ENCODE measurements at places on chromosomes 16 and 17.
A peak's percentile ranks its signal among the peaks of the same experiment; 100 is the strongest.

DNA sequence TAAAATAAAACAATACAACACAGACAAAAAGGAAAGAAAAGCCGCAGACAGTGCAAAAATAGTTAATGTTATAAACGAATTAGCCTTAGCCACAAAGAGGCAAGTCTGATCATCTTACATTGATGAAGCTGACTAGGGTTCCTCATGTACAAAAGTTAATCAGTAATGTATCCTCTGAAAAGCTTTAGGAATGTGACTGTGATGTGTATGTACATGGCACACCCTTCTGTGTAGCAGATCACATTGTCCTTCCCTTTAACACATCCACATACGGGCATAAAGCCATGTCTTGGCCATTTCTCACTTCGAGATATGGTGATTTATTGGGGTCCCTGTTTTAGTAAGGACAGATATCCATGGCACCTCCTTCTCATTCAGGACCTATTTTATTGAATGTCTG, 1327.5 kb upstream of the CDH8 start:
- no peak for DNase-seq

GRCh38 chr17:66240013-66240412, 10.8 kb upstream of the APOH start:
- DNase-seq: no peak

GRCh38 chr17:61410141-61411010, 10.7 kb downstream of the TBX2 start:
- DNase-seq: peak; percentile 54

- no peak for DNase-seq
Observed at GRCh38 chr17:43879723-43880419, 27.5 kb downstream of the MPP2 start.

DNA sequence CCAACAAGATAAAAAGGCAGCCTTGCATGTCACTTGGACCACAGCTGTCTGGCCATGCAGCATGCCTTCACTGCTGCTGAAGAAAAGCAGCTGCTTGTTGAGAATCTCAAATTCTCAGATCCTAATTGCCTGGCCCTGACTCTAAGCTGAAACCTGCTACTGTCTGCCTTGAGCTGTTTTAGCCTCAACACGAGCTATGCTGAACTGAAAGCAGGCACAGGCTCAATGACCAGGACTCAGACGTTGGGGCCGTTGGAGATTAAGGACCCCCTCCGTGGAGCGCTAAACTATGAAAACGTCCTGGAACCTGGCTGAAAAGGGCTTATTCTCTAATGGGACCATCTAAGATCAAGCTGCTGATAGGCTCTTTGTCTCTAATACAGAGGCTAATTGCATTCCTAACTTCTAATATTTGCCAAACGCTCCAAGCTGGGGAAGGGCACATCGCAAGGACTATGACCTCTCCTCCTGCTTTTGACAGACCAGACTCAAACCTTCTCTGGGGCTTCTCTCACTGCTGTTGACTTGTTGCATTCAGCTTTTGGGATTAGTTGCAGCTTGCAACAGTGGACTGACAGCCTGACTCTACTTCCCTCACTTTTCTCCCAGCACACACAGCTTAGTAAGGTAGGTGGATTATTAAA, 4.6 kb upstream of the PLK1 start:
- no peak for DNase-seq

DNA sequence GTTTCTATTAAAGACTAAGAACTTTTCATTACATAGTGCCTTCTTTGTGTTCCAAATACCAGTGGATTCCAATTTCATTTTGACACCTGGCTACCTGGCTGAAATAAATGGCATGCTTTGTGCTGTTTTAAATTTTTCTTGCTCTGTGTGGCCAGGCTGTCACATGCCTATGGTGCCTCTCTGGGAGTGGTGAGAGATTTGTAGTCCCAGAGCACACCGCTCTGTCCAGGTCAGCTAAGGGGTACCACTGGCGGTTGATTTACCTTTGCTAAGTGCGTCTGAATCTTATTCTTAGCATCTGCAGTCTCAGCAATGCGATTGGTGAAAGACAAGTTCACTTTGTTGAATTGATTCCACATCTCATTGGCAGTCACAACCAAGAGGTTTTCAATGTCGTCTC, 29.4 kb downstream of the TEKT3 start:
- DNase-seq: no peak

GRCh38 chr17:77884967-77885641, 73.4 kb upstream of the TNRC6C start:
- DNase-seq: no peak

DNA sequence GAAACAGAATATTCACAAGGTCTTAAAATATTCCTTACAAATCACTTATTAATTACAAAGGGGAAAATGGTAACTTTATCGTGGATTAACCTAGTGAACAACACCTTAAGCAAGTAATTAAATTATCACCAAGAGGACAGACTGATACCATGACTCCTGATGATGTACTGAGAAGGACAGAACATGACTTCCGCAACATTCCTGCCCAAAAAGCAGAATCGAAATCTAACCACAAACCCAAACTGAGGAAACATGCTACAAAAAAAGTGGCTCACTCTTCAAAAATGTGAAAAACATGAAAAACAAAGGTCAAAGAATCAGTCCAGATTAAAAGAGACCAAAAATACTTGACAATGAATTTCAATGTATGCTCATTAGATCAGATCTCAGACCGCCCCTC, 151.5 kb downstream of the AATF start:
- DNase-seq: no peak
